ENCODE measurements at places on chromosomes 4 and X.
A peak's percentile ranks its signal among the peaks of the same experiment; 100 is the strongest.

- no peak for DNase-seq
Measured at GRCh38 chr4:148089624-148090023, 352.6 kb downstream of the NR3C2 start.

DNA sequence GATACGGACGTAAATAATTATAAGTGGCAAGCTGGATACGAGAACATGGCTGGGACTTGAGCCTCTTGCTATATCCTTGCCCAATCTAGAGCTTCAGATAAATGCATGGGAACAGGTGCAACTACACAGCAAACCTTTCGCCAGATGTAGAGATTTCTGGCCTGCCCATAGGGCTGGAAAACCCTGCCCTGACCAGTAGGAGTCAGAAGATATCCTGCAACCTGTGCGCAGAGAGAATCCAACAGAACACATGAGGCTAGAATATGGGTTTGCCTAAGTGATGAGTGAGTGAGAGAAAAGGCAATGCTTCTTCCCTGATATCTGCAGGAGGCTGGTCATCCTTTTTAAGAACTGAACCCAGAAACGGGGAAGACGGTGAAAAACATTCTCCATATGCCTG is 805.3 kb upstream of the TENM3 start:
- no peak for DNase-seq

GRCh38 chr4:101009471-101009870 is 337.9 kb downstream of the PPP3CA start:
- peak; percentile 66 for DNase-seq

DNA sequence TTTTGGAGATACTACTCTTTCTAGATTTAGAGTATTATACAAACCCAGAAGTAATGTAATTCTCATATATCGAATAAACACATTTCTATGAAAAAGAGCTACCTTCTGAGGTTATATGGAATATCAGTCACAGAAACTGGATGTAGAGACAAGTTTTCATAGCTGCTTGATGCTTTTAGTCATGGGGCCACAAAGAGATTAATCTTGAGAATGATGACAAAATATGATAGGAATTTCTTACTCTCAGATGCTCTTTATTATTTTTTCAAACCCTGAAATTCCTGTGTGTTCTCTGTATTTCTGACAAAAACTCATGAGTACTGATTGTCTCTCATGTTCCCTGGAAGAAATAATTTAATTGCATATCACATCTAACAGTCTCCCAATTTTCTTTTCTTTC is 662.5 kb downstream of the RAPGEF2 start:
- no peak for DNase-seq

- DNase-seq, result no peak
Measured at GRCh38 chrX:65999563-66000148, 40.2 kb downstream of the VSIG4 start.

GRCh38 chr4:175035905-175036304 is 117.7 kb downstream of the ADAM29 start:
- DNase-seq, result peak; percentile 65

GRCh38 chr4:2802618-2803531 is 10.0 kb downstream of the SH3BP2 start:
- no peak for DNase-seq

GRCh38 chr4:107966903-107967302 is 22.8 kb upstream of the HADH start:
- no peak for DNase-seq

DNA sequence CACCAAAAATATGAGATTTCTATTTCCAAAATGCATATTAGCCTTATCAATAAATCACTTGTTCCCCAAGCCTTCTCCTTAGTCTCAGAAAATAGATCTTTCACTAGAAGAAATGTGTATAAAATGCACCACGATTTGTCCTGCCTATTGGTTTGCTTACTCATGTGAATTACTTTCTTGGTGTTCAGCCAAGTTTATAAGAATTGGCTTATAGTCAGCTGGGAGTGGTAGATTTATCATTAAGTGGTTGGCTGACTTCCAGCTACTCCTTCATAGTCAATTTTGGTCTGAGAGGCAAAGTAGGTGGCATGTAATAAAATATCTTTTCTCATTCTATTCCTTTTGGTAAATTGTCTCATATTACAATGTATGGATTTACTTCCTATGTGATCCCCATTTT is 1.3 kb downstream of the SULT1E1 start:
- no peak for DNase-seq

- no peak for DNase-seq
Measured at GRCh38 chr4:151318307-151319006, 6.9 kb downstream of the SH3D19 start.
